ENCODE measurements at places on chromosomes 6 and 20. TPM values are rescaled to one million over a fixed set of nuclear protein-coding genes. Genes with fewer than 3 reads are reported as not detected.

SLC22A3 gene
- total RNA-seq: 0.16 TPM

RBM24 gene
- total RNA-seq: 1.7 TPM

FBXL4 gene
- total RNA-seq: 19.6 TPM

MAP7 gene
- total RNA-seq: 3.7 TPM

PBOV1 gene
- total RNA-seq: not detected

MOCS1 gene
- 12.2 TPM for total RNA-seq

BTN1A1 gene
- not detected for total RNA-seq

TAAR2 gene
- not detected for total RNA-seq

CYP24A1 gene
- not detected for total RNA-seq
